ENCODE measurements at places on chromosomes 1 and 21. TPM values are rescaled to one million over a fixed set of nuclear protein-coding genes. Genes with fewer than 3 reads are reported as not detected.

DNA sequence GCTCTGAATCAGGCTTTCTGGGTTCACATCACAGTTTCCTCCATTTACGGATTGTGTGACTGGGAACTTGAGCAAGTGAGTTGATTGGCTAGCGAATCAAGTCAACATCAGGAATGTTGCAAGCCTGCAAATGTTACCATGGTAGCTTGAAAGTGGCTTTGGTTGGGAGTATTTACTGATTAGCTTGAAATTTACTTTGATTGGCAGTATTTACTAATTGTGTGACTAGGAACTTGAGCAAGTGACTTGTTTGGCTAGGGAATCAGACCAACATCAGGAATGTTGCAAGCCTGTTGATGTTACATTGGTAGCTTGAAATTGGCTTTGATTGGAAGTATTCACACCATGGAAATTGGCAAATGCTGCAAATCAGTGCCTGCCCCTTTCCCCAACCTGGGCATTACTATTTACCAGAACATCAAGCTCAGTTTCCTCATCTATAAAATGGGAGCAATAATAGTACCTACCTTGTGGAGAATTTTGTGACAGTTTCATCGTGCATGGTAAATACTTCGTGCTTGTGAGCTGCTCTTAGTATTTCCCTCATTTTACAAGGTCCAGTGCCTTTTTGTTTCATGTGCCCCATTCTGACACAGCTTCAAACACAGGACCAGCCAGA lies 23.1 kb upstream of the B3GALNT2 start:
- no peak for DNase-seq

- DNase-seq, result no peak
Measured at GRCh38 chr1:112636597-112637253, 17.1 kb downstream of the CAPZA1 start.

- no peak for DNase-seq
Measured at GRCh38 chr1:153662269-153662668, 3.8 kb downstream of the SNAPIN start.

GRCh38 chr1:166868639-166869038 lies 7.4 kb downstream of the TADA1 start:
- no peak for DNase-seq

DNA sequence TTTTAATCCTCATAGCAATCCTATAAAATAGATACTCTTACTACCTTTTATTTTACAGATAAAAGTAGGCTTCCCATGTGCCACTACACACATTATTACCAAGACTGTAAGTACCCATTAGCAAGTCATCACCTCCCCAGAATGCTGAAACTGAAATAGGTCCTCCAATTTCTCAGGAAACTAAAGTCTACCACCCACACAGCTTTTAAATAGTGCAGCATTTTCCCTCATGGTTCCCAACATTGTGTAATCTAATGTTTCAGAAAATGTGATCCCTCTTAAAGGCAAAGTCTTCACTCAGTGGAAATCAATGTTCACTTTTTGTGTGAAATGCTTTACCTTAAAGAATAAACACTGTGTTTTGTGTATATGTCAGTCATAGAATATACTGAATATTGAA lies 356.5 kb downstream of the GPATCH2 start:
- DNase-seq, result no peak

GRCh38 chr1:41046347-41046775 lies 24.8 kb upstream of the SLFNL1 start:
- DNase-seq, result no peak

DNA sequence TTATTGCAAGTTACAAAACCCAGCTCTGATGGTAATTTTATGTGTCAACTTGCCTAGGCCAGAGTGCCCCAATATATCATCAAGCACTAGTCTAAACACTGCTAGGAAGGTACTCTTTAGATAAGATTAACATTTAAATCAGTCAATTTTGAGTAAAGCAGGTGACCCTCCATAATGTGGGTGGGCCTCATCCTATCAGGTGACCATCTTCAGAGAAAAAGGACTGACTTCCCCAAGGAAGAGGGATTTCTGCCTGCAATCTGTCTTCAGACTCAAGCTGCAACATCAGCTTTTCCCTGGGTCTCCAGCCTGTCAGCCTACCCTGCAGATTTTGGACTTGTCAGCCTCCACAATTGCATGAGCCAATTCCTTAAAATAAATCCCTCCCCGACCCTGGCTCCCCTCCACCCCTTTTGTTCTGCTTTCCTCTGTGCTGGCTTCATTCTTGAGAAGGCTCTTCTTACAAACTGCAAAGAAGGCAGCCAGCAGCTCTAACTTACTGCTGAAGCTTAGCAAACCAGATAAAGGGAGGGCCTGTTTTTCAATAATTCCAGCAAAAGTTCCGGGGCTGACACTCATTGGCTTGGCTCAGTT lies 56.4 kb upstream of the RUNX3 start:
- DNase-seq, result no peak

- no peak for DNase-seq
Measured at GRCh38 chr1:17883136-17883535, 128.0 kb downstream of the ACTL8 start.

DNA sequence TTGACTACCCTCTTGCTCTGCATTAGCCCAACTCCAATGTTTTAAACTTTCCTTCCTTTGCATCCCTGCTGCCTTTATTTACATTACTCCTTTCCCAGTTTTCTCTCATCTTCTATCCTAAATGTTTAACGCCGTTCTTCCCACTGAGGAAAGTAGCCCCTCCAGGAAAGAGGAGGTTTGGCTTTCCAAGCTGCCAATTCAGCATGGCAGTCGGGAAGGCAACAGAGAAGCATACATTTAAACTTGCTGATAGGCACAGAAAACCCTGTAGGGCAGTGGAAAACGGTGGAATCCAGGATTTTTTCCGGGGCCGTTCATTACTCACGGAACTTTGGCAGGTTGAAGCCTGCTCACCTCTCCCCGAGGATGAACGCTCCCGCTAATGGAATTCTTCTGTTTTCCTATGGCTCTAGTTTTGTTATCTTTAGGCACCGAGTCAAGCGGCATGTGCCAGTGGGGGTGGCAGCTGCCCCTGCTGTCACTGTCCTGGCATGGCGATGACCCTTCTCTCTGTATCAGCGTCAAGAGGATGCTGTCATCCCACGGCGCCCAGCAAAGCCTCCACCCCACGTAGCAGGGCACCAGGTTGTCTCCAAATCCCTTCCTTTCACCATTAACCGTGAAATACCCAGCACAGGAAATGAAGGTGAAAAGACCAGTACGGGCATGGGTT lies 48.3 kb downstream of the ZBTB18 start:
- DNase-seq, result no peak

DNA sequence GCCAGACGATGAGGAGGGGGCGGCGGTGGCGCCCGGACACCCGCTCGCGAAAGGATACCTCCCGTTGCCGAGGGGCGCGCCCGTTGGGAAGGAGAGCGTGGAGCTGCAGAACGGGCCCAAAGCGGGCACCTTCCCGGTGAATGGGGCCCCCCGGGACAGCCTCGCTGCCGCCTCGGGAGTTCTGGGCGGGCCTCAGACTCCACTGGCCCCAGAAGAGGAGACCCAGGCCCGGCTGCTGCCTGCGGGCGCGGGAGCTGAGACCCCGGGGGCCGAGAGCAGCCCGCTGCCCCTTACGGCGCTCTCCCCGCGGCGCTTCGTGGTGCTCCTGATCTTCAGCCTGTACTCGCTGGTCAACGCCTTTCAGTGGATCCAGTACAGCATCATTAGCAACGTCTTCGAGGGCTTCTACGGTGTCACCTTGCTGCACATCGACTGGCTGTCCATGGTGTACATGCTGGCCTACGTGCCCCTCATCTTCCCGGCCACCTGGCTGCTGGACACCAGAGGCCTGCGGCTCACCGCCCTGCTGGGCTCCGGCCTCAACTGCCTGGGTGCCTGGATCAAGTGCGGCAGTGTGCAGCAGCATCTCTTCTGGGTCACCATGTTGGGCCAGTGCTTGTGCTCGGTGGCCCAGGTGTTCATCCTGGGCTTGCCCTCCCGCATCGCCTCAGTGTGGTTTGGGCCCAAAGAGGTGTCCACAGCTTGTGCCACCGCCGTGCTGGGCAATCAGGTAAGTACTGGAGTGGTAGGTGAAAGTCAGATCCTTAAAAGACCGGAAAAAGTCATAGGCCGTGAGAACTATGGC lies 588 bp downstream of the FLVCR1 start:
- DNase-seq, result peak; percentile 18

DNA sequence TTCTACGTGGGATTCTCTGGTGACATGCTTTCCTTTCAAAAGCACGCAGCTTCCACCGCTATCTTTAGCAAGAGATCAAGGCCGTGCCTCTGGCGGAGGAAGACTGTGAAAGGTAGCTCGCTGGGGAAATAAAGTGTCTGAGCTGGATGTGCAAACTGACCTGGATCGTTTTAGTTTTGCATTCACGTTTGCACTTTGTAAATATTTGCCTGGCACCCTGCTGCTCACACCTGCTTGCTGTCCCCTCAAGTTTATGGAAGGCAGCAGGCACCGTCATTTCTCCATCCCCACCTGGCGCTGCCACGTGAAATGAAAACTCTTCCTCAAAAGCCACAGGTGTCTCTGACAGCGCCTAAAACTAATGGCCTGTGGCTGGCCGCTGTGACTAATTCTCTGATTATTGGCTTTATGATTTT lies 44.0 kb upstream of the TARDBP start:
- DNase-seq, result no peak

DNA sequence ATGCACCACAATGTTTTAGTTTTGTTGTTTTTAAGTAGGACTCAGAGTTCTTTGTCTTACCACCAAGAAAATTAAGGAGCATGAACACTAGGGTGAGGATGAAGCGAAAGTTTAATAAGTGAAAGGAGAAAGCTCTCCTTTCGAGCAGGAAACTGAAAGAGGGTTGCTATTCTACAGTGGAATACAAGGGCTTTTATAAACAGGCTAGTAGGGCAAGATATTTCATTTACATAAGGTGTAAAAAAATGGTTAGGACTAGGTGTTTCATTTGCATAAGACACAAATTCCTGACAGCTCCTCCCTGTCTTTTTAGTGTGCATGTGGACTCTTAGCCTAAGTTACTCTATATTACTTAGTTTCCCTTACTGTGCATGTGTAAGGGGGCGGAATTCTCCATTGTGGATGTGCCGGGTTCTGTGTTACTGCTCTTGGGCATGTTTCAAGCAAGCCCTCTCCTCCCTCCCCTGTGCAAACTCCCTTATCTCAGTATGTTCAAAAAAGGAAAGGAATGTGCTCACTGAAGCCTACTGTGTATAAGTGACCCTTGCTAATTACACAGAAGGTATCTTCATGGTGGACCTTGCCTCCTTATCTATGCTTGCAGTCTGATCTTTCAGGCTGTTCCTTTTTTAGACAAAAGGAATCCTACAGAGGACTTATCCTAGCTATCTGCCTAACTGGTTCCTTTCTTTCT lies 7.3 kb downstream of the TSHB start:
- peak; percentile 86 for DNase-seq

DNA sequence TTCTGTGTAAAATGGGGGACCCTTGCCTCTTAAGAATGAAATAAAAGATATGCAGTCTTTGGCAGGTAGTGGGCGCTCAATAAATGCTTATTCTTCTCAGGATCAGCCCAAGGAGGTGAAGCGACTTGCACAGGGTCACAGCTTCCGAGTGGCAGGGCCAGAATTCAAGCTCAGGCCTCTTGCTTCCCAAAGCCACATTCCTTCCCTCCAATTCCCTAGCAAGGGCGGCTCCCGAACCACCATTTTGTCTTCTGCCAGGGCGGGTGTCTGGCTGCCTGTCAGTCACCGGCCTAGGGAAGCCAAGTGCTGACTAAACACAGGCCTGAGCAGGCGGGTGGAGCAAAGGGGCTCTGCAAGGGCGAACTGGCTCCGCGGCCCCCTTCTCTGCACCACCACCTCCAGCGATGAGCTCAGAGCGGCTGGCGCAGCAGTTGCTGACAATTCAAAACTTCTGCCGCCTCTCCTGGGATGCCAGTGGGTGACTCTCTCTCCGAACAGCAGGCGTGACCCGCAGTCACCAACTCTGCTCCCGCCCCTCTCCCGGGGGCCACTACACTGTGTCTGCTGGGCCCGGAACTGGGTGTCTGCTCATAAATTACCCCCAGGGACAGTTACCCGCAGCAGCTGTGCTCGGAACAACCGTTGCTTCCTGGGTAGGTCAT lies 10.8 kb downstream of the GPR3 start:
- no peak for DNase-seq

- DNase-seq, result no peak
Measured at GRCh38 chr1:225963735-225964530, 22.9 kb upstream of the LEFTY2 start.

DNA sequence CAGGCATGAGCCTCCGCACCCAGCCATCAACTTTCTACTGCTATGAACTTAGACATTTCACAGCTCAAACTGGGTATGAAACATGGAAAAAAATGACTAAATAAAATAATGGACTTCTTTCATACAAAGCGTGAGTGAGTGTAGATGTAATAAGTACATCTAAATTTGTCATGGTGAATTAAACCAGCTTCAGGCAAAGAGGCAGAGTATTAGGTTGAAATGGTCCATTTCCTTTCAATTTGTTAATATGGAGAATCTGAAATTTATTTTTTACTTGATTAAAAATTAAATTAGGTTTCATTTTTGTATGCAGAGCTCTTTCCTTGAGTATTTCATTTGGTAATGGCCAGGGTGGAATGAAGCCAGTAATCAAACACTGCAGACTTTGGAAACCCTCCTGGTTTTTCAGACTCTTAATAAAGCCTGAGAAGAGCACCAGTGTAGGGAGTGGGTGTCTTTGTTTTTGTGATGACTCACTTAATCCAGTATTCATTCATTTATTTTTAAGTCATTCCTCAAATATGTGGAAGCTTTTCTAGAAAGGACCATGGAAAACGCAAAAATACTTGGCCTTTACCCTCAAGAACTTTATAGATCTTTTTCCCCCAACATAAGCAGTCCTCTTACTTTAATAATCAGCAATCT lies 49.2 kb downstream of the ALG14 start:
- DNase-seq, result no peak

DNA sequence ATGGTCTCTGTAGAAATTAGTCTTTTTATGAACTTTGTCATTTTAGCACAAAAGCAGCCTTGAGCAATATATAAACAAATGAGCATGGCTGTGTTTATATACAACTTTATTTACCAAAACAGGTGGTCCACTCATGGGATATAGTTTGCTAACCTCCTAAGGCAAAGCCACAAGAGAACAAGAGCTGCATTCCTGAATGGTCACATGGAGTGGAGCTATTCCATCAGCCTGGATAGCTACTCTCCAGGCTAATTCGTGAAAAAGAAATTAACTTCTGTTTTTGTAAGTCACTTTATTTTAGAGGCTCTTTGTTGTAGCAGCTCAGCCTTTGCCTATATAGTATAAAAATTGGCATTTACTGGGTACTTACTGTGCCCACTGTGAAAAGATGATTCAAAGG lies 163.3 kb upstream of the FAM78B start:
- no peak for DNase-seq

SLAMF6 gene
- total RNA-seq, result not detected

AUNIP gene
- total RNA-seq, result 12.3 TPM

OR2T29 gene
- total RNA-seq, result not detected

PAPPA2 gene
- not detected for total RNA-seq

LRRC7 gene
- total RNA-seq, result not detected

FCGR3B gene
- total RNA-seq, result not detected

MAP3K7CL gene
- total RNA-seq, result 0.15 TPM
